GM12892 (cell line): ENCODE measurements at places on chromosomes 12 and 14.

DNA sequence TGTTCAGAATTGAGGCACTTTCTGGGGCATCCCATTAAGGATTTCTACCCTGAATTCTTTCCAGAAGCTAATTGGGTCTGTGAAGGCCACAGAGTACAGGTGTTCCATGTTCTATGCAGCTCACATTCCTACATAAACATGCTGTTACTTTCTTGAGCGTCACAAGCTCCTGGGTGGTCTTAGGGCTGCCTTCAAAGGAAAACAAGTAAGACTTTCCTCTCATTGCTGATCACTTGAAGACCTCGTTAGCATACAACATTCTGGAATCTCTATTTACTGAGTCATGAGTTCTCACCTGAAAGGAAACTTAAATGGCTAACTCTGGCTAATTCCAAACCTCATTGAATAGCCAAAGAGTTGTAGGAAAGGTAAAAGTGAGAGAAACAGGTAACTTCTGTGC lies 63.0 kb upstream of the HMGA2 start:
- no peak for DNase-seq

GRCh38 chr12:92561543-92561899 lies 141.3 kb upstream of the PLEKHG7 start:
- DNase-seq: no peak

DNA sequence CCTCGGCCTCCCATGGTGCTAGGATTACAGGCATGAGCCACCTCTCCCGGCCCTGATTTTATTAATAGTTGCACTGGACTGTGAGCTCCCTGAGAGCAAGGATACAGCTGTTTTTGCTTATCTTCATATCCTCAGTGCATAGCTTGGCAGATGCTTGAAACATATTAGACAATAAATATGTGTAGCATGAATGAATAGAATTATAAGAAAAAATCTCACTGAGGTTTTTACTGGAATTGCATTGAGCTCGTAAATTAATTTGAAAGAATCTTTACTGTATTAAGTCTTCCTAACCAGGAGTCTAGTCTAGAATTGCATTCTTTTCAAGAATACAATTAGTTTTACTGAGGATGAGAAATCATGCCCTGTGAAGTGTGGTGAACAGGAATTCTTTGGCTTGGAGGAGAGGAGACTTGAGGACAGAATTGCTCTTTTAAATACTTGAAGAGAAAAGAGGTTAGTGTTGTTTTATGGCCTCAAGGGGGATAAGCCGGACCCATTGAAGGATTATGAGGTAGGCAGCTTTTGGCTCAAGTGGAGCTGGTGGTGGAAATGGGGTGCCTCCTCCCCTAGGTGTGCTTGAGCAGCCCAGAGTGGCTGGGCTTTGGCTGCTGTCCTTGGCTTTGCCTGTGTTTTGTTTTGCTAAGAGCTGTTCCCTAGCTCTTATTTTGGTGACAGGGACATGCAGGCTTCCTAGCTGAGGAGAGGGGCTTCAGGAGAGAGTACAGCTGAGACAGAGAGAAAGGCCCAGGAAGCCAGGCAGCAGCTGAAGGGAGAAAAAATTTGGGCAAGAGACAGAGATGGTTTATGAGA lies 34.0 kb downstream of the PLEKHD1 start:
- DNase-seq: no peak

DNA sequence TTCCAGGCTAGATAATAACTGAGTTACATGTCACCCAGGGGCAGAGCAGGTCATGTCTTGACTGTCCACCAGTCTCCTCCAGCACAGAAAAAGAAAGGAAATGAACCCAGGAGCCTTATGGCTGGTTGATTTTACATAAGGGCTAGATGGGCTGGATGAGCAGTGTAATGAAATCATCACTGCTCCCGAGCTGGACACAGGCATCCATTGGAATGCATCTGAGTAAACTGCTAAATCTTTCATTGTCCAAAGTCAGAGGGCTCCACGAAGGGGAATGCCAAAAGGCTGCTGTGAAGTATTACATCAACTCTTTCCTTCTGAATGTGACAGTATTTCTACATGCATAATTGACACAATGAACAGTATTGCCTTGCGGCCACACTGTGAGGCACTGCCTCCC lies 30.1 kb upstream of the TSPAN11 start:
- DNase-seq: no peak
